Upper lobe of right lung (tissue), 1 donor: ENCODE measurements at places on chromosomes 16 and 17. TPM values are rescaled to one million over a fixed set of nuclear protein-coding genes. Genes with fewer than 3 reads are reported as not detected.

Gene PRSS33
- not detected for total RNA-seq

Gene TMC8
- 26.6 TPM for total RNA-seq

Gene CCP110
- 16.6 TPM for total RNA-seq

Gene KRTAP4-5
- not detected for total RNA-seq

Gene HAS3
- 8.2 TPM for total RNA-seq

Gene FOXL1
- 0.81 TPM for total RNA-seq

Gene CCL14
- 110 TPM for total RNA-seq

Gene DPEP2
- 16.4 TPM for total RNA-seq

Gene SBK1
- total RNA-seq, result 1.9 TPM

Gene ALOX12B
- total RNA-seq, result not detected

Gene LRRC46
- 1.1 TPM for total RNA-seq

Gene MAPT
- 5.1 TPM for total RNA-seq

Gene PRAC1
- total RNA-seq, result not detected

Gene NPIPA7
- 7.7 TPM for total RNA-seq

Gene MIF4GD
- 25.7 TPM for total RNA-seq

Gene FGF11
- 1.1 TPM for total RNA-seq

Gene SCIMP
- 24.8 TPM for total RNA-seq

Gene ZP2
- total RNA-seq, result 0.67 TPM

Gene DHRS7C
- not detected for total RNA-seq

Gene ITGB4
- total RNA-seq, result 82.2 TPM
